ENCODE measurements at places on chromosomes 4 and X. TPM values are rescaled to one million over a fixed set of nuclear protein-coding genes. Genes with fewer than 3 reads are reported as not detected.

DNA sequence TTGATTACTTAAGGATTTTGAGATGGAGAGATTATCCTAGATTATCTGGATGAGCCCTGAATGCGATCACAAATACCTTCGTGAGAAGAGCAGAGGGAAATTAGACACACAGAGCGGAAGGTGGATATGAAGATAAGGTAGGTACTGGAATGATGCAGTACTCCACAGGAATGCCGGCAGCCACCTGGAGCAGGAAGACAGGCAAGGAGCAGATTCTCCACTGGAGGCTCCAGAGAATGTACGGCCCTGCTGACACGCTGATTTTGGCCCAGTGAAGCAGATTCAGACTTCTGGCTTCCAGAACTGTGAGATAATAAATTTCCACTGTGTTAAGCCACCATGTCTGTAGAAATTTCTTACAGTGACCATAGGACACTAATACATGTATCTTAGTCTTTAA is 79.4 kb upstream of the PITX2 start:
- DNase-seq: no peak
- no peaks in the 10 kb centered on the region for H3K36me3 ChIP-seq
- H3K27ac ChIP-seq: no peak overlapping the region

DNA sequence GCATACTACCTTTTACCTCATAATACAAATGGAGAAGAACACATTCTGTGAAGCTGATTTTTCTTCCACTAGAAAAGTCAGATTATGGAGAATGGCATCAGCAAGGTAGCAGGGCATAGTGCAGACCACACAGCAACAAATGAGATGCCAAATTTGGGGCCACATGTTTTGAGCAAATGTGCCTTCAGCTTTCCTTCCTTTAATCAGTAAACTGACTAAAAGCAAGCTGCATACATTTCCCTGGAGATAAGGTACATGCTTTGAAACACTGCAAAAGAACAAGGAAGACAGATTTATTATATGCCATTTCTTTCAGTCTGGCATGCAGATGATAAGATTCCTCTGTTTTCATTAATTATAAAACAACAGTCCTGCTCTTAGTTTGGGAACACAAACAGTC is 67.1 kb upstream of the GUCY1A1 start:
- no peaks in the 10 kb centered on the region for H3K36me3 ChIP-seq
- no peak overlapping the region for H3K27ac ChIP-seq
- no peaks in the 10 kb centered on the region for H3K4me1 ChIP-seq
- no peak overlapping the region for H3K4me3 ChIP-seq

Gene NOX1
- total RNA-seq: not detected

GRCh38 chr4:6885953-6886557 is 23.6 kb upstream of the TBC1D14 start:
- H3K27ac ChIP-seq: no peak overlapping the region
- H3K4me1 ChIP-seq: peaks cover 9% of the 10 kb centered on the region
- no peak overlapping the region for H3K4me3 ChIP-seq
- H3K27me3 ChIP-seq: no peaks in the 10 kb centered on the region

Gene ESX1
- total RNA-seq: not detected

DNA sequence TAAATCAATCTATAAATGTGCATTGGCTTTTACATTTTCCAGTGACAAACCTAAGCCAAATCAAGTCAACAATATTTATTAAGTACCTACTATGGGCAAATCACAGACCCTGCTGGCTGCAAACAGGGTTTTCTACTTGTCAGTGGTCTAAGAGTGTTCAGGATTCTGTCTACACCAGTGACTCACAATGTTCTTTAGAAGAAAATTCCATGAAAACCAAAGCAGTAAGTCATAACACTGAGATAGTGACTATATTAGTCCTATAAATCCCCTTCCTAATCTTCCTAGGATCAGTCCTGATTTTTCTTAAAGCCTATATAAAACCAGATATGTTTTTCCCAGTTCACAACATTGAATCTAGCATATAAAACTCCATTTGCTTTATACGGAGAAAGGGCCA is 69.7 kb downstream of the PPP3CA start:
- H3K4me3 ChIP-seq: no peak overlapping the region
- no peaks in the 10 kb centered on the region for H3K36me3 ChIP-seq
- peaks cover 5% of the 10 kb centered on the region for H3K4me1 ChIP-seq
- no peaks in the 10 kb centered on the region for H3K27me3 ChIP-seq

DNA sequence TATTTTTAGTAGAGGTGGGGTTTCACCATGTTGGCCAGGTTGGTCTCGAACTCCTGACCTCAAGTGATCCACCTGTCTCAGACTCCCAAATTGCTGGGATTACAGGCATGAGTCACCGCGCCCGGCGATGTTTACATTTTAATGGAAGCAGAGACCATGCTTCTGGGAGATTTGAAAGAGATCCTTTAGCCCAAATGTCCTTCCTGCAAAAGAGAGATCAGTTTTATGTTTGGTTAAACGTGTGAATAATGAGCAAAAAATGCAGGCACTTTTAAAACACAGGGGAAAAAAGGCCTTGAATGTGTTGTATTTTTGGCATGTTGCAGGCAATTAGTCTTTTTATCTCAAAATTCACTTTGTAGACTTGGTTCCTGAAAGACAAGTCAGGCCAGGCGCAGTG is 95.8 kb upstream of the ELOVL6 start:
- no peak overlapping the region for H3K4me3 ChIP-seq
- H3K27ac ChIP-seq: no peak overlapping the region
- H3K27me3 ChIP-seq: peaks cover 20% of the 10 kb centered on the region
- no peaks in the 10 kb centered on the region for H3K36me3 ChIP-seq
- no peaks in the 10 kb centered on the region for H3K4me1 ChIP-seq
- DNase-seq: no peak

Data from T-cell (primary cell).